ENCODE measurements at places on chromosomes 5 and 9.

DNA sequence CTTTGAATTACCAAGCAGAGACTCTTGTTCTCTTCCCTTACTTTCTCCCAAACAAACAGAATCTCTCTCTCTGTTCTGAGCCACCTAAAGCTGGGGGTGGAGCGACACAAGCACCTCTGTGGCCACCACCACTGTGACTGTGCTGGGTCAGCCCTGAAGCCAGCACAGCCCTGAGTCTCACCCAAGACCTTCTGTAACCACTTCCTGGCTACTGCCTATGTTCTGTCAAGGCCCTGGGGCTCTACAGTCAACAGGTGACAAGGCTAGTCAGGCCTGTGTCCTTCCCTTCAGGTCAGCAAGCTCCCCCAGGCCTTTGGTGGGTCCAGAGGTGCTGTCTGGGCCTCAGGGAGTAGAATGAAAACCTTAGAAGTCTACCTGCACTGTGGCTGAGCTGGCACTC lies 26.1 kb upstream of the SLC28A3 start:
- DNase-seq: no peak

DNA sequence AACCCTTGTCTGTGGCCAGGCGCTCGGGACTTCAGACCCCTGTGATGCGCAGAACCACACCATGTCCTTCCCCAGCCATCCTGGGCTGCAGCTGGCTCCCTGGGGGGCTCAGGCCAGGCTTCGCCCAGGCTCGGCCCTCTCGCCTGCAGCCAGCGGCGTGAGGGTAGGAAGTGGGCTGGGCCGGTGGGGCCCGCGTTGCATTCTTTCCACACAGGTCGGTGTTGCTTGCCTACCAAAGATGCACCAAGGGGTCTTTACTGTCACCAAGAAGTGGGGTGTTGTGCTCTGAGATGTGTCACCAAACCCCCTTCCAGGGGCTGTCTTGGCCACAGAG lies 48.3 kb upstream of the RNF130 start:
- DNase-seq: no peak

DNA sequence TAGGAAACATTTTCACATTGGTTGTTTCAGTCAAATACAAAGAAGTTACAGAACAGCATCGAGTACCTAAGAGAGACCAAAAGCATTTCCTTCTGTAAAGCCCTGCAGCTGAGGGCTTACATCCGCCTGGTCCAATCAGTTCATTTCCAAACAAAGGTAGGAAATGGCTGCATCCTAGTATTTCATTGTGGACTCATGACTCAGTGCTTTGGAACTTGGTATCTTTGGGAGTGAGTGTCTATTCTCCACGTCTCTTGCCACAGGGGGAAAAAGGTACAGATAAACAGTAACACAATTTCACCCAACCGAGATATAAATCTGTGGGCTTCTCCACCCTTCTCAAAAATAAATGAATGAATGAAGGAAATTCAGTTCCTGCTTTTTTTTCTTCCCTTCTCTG lies 75.4 kb downstream of the NFIB start:
- DNase-seq: peak; percentile 79

- no peak for DNase-seq
Measured at GRCh38 chr5:112316006-112316405, 103.1 kb downstream of the EPB41L4A start.

- DNase-seq: no peak
Measured at GRCh38 chr9:31166516-31166915, 1217.9 kb upstream of the ACO1 start.

- DNase-seq: no peak
Measured at GRCh38 chr9:114830546-114830945, 24.7 kb upstream of the TNFSF15 start.

- DNase-seq: no peak
Measured at GRCh38 chr5:126265917-126266316, 157.3 kb upstream of the GRAMD2B start.

- DNase-seq: peak; percentile 85
Measured at GRCh38 chr5:110726249-110727024, at the start of gene TMEM232. Gene TMEM232, minus strand, starts transcription at chr5:110726671. Its CDS starts 59,319 bp downstream, at chr5:110667352.

DNA sequence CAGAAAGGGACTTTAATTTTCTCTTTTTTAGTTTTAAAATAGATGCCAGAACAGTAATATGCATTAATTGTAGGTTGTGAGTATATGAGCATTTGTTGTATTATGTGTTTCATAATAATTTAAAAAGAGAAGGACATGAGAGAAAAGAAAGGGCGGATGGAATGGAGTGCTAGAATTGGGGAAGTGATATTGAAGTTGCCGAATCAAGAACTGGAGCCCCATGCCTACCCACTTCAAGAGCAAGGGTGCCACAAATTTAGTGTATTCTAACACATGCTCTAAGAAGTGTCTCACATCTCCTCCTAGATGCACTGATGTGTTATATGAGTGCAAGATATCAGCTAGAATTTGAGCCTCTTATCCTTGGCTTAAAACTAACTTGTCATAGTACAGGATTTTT lies 43.6 kb upstream of the FYB1 start:
- DNase-seq: no peak

- peak; percentile 71 for DNase-seq
Measured at GRCh38 chr9:137301081-137301947, 757 bp downstream of the NRARP start.

DNA sequence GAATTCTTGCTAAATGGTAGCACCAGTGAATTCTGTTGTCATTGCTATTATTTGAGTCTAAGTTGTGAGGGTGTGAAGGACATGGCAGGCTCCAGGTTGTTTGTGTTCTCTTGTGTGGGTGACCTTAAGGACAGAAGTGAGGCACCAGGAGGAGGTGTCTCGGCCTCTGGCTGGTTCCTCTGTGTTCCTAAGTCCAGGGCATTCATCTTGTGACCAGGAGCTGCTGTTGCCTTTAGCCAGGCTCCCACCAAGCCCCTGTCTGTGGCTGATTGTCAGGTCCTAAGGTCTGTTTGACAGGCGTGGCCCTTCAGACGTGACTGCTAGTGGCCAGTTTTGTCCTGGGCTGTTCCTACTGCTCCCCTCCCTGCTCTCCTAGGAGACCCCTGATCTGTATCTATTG lies 89.4 kb downstream of the ANGPTL2 start:
- no peak for DNase-seq

- no peak for DNase-seq
Measured at GRCh38 chr9:74817281-74817810, 70.4 kb downstream of the TRPM6 start.

DNA sequence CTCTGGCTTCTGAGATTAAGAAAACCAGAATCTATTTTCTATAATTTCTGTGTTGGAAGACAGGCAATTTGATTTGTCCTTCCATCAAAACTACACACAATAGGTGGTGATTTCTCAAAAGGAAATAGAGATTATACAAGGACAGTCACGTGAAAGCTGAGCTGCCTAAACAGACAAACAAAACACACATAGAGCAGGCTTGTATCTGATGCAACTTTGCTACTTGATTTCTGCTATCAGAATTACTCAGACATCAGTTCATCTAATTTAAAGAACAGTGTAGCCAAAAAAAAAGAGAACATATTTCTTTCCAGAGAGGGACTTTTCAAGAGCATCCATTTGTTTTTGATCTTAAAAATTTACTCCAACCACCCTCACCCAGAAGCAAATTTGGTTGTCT lies 2128.3 kb upstream of the C9orf72 start:
- DNase-seq: no peak

DNA sequence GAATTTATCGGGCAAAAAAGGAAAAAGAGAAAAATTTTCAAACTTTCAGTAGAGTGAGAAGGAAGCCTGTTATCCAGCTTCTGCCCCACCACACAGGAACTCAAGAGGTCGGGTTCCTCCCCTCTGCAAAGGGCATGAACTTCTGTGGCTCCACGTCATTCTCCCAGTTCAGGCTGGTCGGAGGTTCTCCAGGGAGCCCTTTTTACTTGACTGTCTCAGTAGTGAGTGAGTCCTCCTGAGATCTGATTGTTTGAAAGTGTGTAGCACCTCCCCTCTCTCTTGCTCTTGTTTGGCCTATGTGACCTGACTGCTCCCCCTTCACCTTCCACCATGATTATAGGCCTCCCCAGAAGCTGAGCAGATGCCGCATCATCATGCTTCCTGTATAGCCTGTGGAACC lies 9.7 kb downstream of the SPINK1 start:
- DNase-seq: no peak

DNA sequence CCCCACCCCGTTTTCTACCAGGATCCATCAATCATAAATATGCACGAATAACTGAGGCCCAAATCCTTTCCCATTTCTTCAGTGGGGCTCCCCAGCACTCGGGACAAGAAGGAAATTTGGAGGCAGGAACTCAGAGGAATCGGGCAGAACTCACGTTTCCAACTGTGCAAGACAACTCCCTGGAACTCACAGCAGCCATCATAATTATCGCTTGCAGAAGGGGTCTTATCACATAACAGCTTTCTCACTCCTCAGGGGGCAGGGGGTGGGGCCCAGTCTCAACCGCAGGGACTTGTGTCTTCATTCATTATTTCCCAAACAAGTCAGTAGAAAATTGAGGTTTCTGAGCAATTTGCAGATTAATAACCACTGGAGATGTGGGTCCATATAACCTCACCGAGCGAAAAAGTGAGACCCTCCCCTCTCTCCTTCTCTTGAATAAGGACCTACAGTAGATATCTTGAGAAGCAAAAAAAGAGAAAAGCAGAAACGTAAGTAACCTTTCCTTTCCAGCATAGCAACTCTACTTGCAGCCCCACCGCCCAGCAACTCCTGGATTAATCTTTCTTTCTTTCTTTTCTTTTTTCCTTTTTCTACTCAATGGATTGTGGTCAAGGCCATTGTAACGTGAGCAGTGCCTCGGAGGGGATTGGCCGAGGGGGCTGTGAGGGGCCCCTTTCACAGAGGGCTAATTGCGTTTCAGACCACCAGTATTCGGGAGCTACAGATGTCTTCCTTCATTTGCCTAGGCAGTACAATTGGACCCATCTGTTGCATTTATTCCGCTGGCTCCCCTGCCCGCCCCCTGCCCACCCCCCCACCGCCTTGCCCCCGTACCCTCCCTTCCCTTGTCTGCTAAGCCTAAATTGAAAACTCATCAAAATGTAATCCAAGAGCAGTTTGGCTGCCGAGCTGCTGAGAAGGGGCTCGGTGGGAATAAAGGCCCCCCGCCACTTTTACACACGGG lies 24.7 kb upstream of the TIFAB start:
- no peak for DNase-seq

Measured in astrocyte of the hippocampus (primary cell).